ENCODE measurements at places on chromosomes 6 and 20.

- no peak for DNase-seq
Observed at GRCh38 chr20:50873585-50873984, 57.7 kb downstream of the ADNP start.

- DNase-seq: peak; percentile 65
Observed at GRCh38 chr20:25247000-25247517, 826 bp upstream of the PYGB start.

- peak; percentile 14 for DNase-seq
Observed at GRCh38 chr6:5080574-5080973, 4.6 kb upstream of the PPP1R3G start.

GRCh38 chr6:45486736-45487135, 109.0 kb upstream of the SUPT3H start:
- DNase-seq: no peak

- DNase-seq: peak; percentile 52
Observed at GRCh38 chr6:13368731-13369115, 40.4 kb upstream of the TBC1D7 start.

- no peak for DNase-seq
Observed at GRCh38 chr20:12956303-12956702, 52.5 kb upstream of the SPTLC3 start.

- no peak for DNase-seq
Observed at GRCh38 chr6:85945459-85946185, 302.9 kb upstream of the SYNCRIP start.

GRCh38 chr6:7271205-7271534, 41.8 kb downstream of the SSR1 start:
- DNase-seq: no peak

- DNase-seq: peak; percentile 47
Observed at GRCh38 chr6:131059486-131059885, 3.6 kb downstream of the EPB41L2 start.

DNA sequence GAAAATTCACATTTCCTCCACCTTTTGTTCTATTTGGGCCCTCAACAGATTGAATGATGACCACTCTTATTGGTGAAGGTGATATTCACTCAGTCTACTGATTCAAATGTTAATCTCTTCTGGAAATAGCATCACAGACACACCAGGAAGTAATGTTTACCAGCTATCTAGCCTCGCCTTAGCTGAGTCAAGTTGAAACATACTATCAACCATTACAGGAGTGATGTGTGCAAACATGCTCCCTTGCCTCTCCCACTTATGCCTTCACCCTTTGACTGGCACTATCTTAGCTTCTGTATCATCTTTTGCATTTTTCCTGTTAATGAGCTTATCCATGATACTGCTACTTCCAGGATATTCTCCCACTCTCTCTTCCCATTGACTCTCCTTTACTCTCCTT, 191.9 kb downstream of the CENPW start:
- DNase-seq: no peak

- DNase-seq: peak; percentile 69
Observed at GRCh38 chr20:2137552-2138201, 36.0 kb downstream of the STK35 start.

DNA sequence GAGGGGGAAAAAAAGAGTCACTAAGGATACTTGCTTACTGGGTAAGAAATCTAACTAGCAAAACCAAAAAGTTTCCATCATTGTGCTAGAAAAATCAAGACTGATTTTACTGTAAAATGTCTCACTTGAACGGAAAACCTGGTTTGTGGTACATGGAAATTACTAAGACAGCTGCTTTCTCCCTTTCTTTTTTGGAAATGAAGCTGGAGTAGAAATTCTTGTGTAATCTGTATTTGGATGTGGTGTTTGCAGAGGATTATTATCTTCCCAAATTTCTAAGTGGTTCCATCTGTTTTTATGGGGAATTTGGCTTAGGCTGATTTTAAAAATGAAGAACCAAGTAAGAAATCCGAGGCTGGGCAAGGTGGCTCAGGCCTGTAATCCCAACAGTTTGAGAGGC, 20.4 kb downstream of the EPB41L2 start:
- DNase-seq: peak; percentile 70

GRCh38 chr6:132275066-132275970, 126.0 kb downstream of the MOXD1 start:
- DNase-seq: no peak

DNA sequence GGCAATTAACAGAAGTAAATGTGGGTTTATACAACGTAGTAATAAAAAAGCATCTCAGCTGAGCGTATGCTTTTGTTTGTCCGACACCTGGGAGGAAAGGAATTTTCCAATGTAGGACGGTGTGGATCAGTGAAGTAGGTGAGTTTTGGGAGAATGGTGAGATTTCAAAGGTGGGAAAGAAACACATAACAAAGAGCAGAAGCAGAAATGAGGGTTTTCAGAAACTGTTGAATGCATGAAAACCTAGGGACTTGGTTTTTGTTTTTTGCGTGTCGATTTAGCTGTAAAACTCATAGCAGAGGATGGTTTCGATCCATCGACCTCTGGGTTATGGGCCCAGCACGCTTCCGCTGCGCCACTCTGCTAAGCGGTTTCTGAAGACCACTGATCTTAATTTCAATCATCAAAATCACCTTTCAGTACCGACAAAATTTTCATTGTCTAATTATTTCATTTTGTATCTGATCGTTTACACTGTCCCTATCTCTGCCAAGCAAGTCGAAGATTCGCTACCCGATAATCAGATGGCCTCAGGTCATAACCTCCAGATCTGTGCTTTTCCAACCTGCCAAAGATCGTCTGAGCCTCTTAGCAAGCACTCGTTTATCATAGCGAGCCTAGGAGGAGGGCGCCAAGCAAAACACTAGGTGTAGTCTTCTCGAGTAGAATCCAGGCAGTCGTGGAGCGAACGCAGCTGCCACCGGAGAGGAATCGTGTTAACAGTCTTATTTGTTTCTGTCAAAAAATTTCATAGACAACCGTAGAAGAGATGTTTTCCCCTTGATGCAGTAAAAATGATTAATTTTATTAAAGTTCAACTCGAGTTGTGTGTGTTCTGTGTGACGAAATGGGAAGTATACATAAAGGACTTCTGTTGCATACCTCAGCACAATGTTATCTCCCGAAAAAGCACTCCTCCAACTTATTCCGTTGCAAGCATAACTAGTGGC, 20.9 kb upstream of the POM121L2 start:
- peak; percentile 66 for DNase-seq

GRCh38 chr6:117906958-117907600, at the start of gene SLC35F1:
SLC35F1 (plus strand) TSS chr6:117907264.
- DNase-seq: peak; percentile 5

- DNase-seq: peak; percentile 44
Observed at GRCh38 chr6:24689964-24690363, 23.1 kb downstream of the ACOT13 start.

- no peak for DNase-seq
Observed at GRCh38 chr6:121723623-121724022, 288.2 kb downstream of the GJA1 start.

- no peak for DNase-seq
Observed at GRCh38 chr6:166998256-166999144, 697 bp upstream of the CEP43 start.

GRCh38 chr6:158040051-158040803, 58.6 kb downstream of the SYNJ2 start:
- DNase-seq: peak; percentile 97

- no peak for DNase-seq
Observed at GRCh38 chr6:72416744-72417465, 205.0 kb upstream of the KCNQ5 start.

DNA sequence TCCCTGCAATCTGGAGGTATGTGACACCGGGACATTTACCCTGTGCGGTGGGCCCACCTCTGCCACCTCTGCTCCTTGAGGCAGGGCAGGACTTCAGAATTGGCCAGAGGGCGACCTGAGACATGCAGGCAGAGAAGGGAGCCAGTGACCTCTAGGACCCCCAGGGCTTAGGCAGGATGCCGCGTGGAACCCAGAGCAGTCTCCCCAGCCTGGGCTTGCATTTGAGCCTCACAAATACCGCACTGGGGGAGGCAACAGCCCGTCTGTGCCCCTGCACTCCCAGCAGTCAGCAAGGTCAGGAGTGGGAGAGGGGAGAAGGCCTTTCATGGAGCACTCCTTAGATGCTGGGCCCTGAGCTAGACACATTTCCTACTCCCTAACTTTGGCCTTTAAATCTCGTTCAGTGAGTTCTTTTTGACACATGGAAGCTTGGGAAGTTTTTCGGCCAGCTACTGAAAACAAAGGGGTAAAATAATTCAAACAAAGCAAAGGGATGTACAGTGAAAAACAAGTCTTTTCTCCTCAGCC, 41.7 kb downstream of the C20orf203 start:
- no peak for DNase-seq

DNA sequence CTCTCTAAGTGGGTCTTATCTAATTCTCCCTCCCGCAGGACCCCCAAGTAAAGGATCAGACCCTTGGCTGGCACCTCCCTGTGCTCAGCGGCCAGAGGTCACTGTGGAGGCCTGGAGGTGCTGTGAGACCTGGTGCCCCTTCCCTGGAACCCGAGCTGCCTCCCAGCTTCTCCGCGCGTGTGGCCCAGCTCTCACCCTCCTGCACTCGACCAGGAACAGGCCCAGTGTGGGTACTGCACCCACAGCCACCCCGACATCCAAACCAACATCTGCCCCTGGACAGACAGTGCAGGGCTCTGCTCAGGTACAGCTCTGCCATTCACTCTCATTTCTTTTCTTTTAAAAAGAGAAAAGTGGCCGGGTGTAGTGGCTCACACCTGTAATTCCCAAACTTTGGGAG, 42.4 kb downstream of the TMEM242 start:
- DNase-seq: no peak

- DNase-seq: no peak
Observed at GRCh38 chr6:41814629-41815028, 27.1 kb downstream of the TOMM6 start.

DNA sequence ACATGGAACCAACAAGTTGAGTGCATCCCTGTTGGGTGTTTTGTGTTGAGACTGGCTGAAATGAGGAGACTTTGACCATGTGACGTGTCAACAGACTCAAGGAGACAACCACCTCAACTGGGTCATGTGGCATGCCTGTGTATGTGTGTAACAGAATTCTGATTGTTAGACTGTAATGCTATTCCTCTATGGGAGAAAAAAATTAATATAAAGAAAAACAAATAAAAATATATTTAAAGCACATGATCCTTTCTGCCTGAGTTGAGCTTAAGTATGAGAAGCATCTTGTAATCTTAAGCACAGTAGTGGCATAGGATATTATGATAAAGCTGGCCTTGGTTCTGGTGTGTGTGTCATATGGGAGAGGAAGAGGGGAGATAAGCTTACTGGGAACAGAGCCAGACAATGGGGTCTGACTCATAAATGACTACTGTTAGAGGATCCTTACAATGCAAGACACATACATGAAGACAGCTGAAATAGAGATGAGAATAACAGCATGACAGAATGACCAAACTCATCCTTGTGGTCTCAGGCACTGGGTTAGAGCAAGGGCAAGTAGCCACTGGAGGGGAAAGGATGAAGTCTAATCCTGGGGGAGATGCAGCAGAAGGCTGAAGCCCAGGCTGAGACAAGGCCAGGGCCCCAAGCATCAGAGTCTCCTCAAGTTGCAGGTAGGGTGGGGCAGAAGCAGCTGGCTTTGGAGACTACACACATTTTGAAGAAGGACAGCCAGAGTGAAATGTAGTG, 9.2 kb downstream of the TP53INP2 start:
- DNase-seq: peak; percentile 98

- no peak for DNase-seq
Observed at GRCh38 chr6:157550114-157550989, 169.4 kb downstream of the ZDHHC14 start.

GRCh38 chr6:127464161-127464880, 5.1 kb upstream of the KIAA0408 start:
- peak; percentile 89 for DNase-seq

- peak; percentile 66 for DNase-seq
Observed at GRCh38 chr6:1856381-1856780, 246.7 kb downstream of the FOXC1 start.

DNA sequence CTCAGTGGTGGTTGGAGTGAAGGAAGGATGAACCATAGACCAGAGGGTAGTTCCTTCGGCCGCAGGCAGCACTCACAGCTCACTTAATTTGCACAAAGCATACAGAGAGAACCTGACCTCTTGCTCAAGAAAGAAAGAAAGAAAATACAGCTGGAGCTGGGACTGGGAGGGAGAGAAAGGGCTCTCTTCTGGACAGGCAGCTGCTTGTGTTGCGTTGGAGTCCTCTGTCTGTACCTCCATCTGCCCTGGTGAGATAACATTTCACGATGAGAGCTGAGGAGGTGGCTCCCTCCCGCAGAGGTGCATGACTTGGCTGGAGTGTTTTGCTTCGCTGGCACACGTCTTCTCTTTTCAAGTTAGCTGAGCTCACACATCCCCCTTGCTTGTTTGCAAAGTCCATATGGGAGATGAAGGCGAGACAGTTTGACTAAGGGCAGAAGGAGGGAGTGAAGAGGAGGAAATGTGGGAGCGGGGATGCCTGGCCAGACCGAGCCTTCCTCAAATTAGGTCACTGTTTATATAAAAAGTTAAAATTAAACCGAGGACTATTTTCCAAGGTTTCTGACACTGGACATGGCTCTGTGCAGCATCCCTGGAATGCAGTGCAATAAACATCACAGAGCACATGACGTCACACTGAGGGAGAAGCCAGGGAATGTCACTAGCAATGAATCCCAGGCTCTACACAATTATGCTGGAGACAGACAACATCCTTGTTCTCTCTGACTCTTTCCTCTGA, 359.4 kb downstream of the CD83 start:
- DNase-seq: peak; percentile 92

Data from fibroblast of upper back skin (primary cell).